ENCODE measurements at places on chromosomes 4 and X.

DNA sequence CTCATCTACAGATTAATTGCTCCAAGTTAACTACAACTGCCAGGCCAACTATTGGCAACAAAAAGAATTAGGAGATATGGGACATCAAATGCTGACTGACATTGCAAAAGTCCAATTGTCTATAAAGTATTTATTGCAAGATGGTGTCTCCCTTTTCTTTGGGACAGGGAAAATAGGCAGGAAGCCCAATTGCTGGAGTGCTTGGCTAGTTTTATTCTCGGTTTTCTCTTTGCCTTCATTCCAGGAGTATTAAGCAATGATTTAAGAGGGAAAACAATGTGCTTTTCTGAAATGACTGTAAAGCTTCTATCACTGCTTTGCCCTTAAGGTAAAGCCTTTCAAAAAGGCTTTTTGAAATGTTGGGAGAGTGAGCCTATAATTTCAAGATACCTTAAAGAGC, 62.8 kb upstream of the DIAPH2 start:
- DNase-seq: no peak

DNA sequence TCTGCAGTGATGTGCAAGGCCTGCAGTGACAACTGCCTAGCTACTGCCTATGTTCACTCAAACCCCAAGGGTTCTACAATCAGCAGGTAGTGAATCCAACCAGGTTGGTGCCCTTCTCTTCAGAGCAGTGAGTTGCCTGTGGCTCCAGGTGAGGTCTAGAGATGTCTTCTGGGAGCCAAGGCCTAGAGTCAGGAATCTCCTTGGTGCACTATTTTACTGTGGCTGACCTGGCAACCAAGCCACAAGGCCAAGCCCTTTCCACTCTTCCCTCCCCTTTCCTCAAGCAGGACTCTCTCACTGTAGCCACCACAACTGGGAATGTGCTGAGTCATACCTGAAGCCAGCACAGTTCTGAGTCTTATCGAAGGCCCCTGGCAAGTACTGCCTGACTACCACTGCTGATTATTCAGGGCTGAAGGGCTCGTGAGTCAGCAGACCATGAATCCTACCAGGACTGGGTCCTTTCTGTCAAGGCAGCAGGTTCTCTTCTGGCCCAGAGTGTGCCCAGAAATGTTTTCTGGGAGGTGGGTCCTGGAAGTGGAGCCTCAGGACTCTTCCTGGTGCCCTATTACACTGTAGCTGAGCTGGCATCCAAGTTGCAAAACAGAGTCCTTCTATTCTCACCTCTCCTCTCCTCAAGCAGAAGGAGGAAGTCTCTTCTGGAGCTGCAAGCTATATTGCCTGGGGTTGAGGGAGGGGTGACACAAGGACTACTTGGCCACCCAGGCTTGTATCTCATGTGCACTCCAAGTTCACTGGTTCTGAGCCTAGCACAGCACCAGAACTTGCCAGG, 111.6 kb downstream of the BTC start:
- DNase-seq: peak; percentile 50

GRCh38 chr4:76011700-76012387, 4.5 kb upstream of the CXCL9 start:
- peak; percentile 48 for DNase-seq

DNA sequence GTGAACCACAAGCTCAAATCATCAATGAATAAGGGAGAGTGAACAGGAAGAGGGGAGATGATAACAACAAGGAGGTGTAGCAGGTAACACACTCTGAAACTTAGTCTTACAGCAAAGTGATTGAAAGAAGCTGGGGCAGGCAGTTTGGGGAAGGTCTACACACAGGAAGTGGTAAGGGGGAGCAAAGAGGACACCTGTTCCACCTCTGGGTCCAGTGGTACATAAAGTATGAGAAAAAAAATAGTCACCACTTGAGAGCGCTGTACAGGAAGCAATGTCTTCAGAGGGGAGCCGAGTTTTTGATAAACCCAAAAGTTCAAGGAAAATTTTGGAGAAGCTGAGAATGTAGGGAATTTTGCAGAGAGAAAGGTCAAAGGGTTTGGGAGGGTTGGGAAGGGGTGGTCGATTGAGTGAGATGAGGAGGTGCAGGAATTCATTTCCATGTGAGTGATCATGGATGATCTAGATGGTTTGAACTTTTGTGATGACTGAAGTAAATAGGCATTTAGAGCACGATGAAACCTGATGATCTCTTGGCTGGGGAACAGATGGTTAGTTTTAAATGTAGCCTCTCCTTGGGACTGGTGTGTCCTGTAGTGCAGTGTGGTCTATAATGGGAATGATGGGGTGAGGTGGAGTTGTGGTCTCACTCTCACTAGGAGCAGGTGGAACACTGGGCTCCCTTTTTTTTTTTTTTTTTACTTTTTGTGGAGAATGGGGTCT, 142.0 kb downstream of the RBMX2 start:
- no peak for DNase-seq

DNA sequence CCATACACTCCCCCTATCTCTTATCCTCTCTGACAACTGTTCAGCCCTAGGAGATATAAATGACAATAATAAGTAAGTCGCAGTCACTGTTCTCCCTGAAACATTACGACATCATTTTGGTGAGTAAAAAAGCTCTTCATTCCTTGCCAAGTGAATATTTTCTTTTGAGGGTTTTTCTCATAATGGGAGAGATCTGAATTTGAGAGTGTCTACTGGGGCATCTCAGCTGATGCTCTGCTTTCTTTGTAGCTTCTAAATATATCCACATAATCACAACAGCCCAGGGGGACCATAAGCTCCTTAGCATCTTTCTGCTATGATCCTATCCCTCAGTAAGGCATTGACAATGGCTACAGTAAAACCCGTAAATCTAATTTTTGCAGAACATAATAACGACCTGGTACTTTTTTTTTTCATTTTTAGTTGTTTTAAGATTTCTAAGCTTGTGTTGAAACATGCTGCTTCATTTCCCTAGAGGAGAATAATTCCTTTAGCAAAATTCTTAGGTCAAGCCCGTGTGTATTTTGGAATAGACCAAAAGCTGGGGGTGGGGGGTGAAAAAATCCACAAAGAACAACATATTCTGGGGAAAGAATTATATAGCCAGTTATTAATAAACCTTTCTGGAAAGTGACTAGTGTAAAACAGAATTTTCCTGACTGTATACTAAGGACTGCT, 78.1 kb upstream of the GPM6B start:
- DNase-seq: no peak

DNA sequence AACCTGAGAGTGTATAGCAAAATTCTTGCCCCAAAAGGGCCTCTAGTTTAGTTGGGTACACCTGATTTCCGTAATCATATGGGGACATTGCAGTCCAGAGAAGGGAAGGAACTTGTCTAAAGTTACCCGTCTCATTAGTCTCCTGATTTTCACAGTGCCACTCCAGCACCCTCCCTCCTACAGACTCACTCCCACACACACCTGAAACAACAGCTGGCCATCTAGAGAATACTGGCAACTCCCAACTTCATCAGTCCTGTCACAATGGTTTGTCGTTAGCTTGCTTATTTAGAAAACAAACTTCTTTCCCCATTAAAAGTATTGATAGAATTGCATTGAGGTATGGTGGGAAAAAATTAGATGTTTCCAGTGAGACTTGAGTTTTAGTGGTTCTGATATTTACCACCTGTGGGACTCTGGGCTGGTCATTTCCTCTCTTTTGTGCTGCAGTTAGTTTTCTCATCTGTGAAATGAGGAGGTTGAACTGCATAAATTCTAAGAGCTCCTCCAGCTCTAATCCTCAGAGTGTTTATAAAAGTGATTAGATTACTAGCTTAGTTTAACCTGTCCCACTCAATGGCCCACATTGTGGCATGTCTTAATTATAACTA, 1.7 kb downstream of the IL13RA1 start:
- no peak for DNase-seq

GRCh38 chrX:78029663-78030062, 60.2 kb upstream of the PGAM4 start:
- no peak for DNase-seq

DNA sequence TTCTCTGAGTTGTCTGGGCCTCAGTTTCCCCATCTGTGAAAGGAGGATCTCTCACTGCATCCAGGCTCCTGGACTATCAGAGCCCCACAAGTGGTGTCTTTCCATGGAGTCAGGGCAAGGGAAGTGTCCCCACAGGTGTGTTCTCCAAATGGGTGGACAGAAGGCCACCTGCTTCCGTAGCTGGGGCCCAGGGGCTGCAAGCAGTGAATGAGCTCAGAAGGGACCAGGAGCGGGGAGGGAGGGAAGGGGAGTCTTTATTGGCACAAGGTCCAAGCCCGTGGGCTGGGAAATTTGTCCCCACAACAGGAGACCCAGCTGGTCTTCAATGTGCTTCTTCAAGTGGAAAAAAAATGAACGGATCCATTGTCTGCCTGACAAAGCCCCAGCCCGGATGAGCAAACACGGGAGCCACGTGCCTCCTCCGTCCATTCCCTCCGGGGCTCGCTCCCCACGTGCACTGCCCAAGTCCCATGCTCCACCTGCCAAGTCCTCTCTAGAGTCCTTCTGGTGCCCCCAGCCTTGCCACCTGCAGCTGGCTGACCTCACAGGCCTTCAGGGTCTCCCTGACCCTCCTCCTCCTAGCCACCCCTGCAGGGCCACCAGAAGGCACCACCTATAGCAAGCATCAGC, 72.0 kb downstream of the JAKMIP1 start:
- no peak for DNase-seq

DNA sequence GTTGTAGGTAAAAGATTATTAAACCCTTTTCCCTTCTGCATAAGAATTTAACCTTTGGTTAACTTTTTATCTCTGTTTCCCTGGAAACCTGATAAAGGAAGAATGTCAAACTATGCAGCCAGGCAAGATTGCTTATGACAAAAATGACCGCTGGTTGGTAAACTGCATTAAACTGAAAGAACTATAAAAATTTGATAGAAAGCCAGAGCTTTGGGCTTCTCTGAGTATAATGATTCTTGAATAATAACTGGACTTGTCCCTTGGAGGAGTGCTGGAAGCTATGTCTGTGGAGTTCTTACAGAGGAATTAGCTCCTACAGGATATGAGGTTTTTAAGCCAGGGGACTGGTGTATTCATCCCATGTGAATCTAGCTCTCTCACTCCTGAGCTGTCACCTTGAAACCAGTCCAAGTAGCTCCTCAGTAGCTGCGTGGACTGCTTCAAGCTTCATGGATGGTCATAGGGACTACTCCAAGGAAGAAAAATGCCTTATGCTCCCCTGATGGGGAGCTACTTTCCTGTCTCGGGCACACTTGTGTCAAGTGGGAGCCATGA, 52.0 kb downstream of the RASL11B start:
- peak; percentile 17 for DNase-seq

DNA sequence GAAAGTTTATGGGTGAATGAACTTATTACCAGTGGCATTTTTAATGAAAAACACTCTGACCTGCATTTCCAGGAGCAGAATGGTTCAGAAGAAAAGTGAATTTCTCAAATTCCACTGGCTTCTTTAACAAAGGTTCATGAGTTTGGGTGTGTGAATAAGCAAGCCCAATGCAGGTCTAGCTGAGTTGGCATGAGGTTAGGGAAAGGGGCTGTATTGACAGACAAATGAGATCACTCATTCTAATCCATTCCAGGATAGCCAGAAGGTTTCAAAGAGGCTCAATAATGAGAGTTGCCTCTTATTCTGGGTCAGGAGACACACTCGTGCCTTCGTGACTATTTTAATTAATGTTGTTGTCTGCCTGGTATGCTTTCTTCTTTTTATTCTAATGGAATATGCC, 43.7 kb upstream of the NPY2R start:
- no peak for DNase-seq

- no peak for DNase-seq
Observed at GRCh38 chr4:24775032-24775605, 20.3 kb upstream of the SOD3 start.

DNA sequence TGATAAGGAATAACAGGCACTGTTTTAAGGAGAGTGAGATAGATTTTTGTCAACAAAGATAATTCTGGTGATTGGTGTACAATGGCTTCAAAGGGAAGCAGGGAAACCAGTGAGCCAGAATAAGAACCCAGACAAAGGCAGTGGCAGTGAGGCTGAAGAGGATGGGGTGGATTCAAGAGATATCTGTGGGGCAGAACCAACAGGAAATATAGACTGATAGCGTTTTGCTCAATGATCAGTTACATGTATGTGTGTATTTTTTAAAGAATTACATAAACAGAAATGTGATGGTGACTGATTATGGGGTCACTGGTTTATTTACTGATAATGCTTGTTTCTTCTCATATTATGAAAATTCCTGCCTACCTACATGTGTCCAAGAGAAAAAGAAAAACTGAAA, 66.4 kb downstream of the AMMECR1 start:
- no peak for DNase-seq

DNA sequence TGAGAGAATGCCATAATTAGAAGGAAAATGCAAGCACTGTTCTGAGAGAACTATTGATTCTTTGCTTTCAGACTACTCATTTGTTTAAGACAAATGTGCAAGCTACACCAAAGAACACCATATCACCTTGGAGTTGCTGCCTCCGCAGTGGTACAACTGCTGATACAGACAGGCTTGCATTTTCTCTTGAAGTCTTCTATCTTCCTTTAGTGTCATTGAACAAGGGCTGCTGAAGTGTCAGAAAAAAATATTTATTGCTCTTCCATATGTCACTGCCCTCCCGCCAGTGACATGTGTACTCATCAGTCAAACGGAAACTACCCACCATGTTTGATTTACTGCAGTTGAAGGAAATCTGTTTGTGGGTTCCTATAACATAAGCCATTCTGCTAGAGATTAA, 318.3 kb upstream of the MAGEB18 start:
- no peak for DNase-seq

DNA sequence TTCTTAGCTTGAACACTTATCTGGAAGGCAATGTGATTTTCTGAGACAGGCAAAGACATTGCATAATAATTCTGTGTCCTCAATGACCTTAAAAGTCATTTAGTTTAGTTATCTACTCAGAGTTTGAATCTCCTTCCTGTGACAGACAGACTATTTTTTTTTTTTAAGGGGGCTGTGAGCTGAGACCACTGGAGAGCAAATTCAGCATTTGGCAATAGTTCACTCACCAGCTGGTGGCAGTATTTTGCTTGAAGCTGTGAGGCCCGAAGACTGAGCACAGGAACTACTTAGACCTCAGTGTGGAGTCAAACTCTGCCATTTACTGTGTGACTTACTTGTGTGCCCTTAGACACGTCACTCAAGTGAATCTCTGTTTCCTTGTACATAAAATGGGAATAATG, 22.9 kb upstream of the CPE start:
- DNase-seq: peak; percentile 4

DNA sequence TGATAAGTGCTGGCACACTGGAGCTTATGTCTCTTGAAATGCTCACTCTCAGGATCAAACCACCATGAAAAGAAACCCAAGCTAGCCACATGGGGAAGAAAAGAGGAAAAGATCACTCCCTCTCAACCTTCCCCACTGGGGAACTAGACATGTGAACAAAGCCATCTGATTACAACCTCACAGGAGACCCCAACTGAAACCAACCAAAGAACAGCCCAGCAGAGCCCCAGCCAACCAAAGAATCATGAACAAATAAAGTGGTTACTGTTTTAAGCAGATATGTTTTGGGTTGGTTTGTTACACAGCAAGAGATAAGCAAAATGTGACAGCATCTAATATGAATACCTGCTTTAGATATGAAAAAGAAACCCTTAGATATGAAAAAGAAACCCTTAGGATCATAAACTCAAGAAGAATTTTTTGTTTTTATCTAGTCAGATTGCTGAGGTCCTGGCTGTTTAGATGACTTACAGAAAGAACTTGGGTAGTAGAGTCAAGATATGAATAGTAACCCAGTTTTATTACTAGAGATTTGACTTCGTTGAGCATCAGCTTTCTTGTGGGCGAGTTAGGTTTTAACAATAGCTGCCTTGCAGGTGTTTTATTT, 23.7 kb upstream of the TLR7 start:
- no peak for DNase-seq

Measured in hepatic stellate cell (primary cell).